ENCODE measurements at places on chromosomes 5 and 9.

DNA sequence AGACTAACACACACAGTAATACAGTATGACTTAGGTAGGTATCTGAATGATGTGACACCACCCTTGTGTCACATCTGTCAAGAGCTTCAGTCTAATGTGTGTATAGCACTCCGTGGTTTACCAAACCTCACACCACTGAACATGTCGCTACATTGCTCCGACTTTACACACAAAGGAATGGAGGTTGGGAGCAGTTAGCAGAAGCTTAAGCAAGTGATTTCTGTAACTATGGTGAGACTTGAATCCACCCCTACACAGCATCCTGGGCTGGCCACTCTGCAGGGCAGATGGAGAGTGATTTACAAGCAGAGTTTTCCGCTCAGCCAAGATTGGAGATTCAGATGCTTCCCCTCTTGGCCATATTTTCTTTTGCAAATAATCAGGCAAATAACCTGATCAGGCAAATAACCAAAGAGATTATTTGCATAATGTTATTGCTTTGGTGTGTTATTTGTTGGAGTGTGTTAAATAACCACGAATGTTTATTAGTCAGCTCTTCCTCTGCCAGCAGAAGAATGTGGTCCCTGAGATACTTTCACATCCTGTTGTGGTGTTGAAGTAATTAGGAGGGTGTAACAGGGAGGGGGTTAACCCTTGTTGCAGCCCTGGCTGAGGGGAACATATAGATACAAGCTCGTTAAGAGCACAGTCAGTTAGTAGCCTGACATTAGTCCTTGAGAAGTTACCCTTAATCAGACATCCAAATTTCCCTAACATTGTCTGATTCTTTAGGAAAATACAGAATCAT, 92.8 kb downstream of the SNX18 start:
- no peak for DNase-seq

DNA sequence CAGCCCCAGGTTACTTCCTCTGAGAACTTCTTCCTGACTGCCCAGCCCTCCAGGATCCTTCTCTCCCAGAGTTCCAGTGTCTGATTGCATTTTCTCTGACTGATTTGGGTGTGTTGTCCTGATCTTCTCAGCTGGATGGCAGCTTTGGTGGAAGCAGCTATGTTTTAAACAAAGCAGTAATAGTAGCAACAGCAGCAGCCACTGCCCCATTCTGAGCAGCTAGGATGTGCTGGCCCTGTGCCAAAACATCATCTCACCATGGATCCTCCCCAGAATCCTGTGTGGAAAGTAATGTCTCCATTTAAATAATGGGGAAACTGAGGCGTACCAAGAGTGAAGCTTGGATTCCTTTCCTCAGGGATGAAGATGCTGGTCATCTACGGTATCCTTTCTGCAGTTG, 46.4 kb upstream of the PSD2 start:
- no peak for DNase-seq

GRCh38 chr5:129972465-129973141, 68.3 kb downstream of the CHSY3 start:
- no peak for DNase-seq

- no peak for DNase-seq
Measured at GRCh38 chr5:150255659-150256409, 33.7 kb downstream of the CAMK2A start.

GRCh38 chr5:98847054-98847453, 73.6 kb downstream of the RGMB start:
- DNase-seq: no peak

GRCh38 chr5:54904425-54904824, 81.0 kb downstream of the ESM1 start:
- DNase-seq: no peak

GRCh38 chr5:40682154-40683017, 2.7 kb downstream of the PTGER4 start:
- no peak for DNase-seq

DNA sequence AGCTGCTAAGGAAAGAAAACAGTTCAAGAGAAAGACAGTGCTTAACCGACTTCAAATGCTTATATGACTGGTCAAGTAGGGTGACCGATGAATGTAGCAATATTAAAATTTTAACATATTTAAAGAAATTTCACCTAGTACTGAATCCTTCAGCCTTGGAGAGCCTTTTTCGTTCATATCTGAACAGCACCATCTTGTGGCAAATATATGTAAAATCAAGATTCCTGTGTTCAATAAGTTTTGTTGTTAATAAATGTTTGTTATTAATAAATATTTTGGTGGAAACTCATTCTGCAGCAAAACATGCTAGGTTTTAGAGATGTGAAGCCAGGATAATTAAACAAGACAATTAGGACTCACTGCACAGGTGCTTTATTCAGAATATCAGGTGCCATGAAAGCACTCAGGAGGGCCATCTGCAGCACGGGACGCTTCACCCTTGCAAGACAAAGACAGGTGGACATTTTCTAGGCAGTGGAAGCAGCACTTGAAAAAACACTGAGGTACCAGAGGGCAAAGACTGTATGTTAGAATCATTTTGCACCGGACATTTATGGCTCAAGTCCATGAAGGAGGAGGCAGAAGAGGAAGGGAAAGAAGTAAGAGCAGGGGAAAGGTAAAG, 15.6 kb downstream of the TICAM2 start:
- no peak for DNase-seq

- DNase-seq: no peak
Measured at GRCh38 chr9:136186386-136186785, 18.5 kb downstream of the LHX3 start.

DNA sequence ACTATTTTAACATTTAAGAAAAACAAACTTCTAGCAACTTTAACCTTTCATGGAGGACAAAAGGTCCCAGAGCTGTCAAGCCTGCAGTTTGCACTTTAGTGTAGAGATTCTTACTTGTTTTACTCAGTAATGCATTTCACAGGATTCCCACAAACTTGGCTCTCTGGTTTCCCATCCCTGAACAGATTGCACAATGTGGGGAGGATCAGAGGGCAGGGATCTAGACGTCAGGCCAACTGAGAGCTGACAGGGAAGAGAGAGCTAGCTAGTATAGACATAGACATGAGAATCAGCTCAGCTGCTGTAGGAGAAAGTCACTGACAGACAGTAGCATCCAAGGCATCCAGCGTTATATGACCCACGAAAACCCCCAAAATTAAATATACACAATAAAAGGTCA, 20.9 kb upstream of the BNIP1 start:
- no peak for DNase-seq

DNA sequence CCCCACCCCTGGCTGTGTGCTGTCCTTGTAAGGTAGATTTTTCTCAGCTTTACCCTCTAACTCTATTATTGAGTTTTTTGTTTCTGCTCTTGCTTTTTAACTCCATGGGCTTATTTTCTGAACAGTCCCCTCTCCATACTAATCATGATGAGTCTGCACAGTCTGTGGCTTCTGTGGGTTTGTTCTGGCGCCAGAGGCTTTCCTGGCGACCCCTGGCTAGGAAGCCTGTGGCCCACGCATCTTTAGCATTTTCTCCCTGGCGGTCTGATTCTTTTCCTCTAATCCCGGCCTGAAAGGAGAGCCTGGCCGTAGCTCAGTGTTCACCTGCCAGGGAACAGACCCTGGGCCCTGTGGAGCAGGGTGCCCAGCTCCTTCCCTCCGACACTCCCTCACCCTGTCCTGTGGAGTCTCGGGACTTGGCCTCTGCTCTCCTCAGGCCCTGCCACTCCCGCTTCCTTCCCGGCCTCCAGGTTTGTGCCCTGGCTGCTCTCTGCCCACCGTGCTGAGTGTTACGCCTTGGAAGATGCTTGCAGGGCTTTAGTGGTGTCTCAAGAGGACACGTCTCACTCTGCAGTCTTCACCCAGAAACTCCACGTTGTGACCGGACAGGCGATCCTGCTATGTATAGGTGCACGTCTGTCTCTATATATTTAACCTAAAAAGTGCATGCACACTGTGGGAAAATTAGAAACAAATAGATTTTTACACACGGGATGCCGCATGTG, 31.7 kb upstream of the LRRC14B start:
- DNase-seq: no peak

GRCh38 chr5:149780043-149780737, 50.1 kb downstream of the PPARGC1B start:
- peak; percentile 61 for DNase-seq

All from NCI-H510A (cell line).